Mucosa of gallbladder (tissue), 1 donor: ENCODE measurements at places on chromosomes 7 and 10. TPM values are rescaled to one million over a fixed set of nuclear protein-coding genes. Genes with fewer than 3 reads are reported as not detected.
A peak's percentile ranks its signal among the peaks of the same experiment; 100 is the strongest.

DNA sequence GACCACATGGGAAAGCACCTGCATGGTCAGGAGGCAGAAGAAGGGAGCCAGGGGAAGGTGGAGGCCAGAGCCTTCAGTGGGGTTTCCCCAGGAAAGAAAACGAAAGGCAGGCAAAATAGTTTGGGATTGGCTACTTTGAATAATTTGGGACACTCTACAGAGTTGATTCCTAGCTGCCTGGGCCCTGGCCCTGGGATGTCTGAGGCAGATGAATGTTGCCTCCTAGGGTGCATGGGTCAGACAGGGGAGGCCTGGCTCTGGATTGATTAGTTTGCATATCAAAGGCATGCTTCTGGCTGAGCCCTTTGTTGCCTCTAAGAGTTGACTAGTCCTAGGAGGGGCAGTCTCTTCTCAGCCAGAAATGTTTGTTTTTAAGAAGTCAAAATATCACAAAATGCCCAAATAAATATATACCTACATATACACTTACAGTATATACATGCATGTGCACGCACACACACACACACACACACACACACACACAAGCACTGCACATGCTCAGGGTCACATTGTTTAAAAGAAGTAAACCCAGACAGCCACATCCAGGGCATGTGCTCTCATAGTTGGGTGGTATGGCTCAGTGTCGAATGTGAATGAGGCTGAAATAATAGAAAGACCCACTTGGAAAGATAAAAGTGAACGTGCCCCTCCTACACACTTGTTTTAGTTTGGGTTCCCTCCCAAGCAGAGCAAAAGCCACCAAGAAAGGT, 184.2 kb downstream of the GPAM start:
- DNase-seq = no peak

The COL28A1 gene
- 5.1 TPM for total RNA-seq

DNA sequence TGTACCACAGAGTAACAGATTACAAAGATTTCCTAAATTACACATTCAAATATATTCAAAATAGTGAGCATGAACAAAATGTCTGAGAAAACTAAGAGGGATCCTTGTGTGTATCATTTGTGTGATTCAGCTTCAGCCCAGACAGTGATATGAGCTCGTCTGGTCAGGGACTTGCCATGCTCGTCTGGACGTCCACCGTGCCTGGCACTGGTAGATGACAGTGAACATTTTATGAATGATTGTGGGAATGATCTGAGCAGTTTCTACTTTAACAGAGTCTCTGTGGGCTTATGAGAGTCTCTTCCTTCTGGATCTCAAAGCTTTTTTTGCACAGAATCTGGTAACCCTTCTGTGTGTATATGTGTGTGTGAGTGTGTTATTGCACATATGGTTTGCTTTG, 34.2 kb upstream of the ANKRD2 start:
- DNase-seq = no peak

The APBB1IP gene
- total RNA-seq = 40.1 TPM

DNA sequence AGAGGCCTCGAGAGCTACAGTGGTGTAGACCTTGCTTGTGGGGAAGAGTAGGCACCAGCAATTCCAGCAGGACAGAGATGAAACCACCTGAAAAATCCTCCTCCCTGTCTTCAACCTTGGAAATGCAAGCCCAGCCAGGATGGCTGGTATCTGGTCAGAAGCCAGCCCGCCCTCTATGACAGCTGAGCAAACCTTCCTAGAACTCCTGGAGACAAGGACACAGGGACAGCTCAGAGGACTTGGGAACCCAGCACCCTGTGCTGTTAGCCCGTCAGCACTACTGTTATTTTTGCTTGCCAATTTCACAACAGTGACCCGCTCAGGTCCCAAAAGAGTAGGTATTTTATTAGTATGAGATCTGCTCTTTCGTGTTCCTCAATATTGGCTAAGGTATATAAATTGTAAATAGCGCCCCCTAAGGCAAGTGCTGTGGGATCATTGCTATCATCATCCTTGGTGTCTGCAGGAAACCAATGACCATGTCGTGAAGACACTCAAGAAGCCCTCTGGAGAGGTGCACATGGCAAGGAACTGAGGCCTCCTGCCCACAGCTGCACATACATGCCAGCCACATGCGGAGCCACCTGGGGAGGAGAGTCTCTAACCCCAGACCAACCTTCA, 156.5 kb upstream of the CHST15 start:
- no peak for DNase-seq

The IFIT1B gene
- total RNA-seq = not detected

The FAM25G gene
- not detected for total RNA-seq

DNA sequence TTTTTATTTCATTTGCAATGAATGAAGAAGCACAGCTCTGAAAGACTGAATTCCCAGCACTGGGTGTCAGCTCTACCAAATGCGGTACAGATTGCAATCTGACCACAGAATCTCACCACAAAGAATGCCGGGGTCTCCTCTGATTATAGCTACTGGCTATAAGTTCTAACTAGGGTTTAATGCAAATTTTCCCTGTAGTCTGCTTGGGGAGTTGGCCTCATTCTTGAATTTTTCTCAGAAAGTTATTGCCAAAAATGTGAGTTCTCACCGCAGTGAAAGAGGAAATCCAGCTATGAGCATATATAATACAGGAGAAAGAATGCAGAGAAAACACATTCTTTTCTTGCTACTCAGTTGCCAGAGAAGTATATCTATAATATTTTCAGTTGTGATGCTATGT, 1255.7 kb upstream of the LRRTM3 start:
- no peak for DNase-seq

- no peak for DNase-seq
These were observed 23.9 kb downstream of the SEM1 start for GRCh38 chr7:96685755-96686154.

DNA sequence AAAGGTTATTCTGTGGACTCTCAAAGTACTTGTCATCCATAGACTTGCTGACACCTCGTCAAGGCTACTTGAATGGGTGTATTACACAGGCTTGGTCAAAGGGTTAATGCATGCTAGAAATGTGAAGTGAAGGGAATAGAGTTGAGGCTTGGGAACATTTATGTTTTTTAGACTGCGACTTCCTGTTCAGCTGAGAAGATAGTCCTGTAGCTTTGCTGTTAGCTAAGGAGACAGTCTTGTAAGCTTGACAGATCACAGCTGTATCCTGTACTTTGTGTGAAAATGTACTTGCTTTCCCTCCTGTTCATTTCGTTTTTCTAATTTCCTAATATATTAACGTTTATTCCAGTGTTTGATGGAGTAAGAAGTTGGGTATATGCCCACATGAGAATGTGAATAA, 52.1 kb downstream of the ADD3 start:
- no peak for DNase-seq

The HMX3 gene
- total RNA-seq = 1.6 TPM

GRCh38 chr10:58873161-58873560, 303.3 kb upstream of the PHYHIPL start:
- DNase-seq = no peak

- DNase-seq = no peak
These were observed 109.0 kb upstream of the PRKCQ start for GRCh38 chr10:6689036-6689435.

The BMS1 gene
- total RNA-seq = 10.4 TPM

The ZNF277 gene
- total RNA-seq = 29.4 TPM

DNA sequence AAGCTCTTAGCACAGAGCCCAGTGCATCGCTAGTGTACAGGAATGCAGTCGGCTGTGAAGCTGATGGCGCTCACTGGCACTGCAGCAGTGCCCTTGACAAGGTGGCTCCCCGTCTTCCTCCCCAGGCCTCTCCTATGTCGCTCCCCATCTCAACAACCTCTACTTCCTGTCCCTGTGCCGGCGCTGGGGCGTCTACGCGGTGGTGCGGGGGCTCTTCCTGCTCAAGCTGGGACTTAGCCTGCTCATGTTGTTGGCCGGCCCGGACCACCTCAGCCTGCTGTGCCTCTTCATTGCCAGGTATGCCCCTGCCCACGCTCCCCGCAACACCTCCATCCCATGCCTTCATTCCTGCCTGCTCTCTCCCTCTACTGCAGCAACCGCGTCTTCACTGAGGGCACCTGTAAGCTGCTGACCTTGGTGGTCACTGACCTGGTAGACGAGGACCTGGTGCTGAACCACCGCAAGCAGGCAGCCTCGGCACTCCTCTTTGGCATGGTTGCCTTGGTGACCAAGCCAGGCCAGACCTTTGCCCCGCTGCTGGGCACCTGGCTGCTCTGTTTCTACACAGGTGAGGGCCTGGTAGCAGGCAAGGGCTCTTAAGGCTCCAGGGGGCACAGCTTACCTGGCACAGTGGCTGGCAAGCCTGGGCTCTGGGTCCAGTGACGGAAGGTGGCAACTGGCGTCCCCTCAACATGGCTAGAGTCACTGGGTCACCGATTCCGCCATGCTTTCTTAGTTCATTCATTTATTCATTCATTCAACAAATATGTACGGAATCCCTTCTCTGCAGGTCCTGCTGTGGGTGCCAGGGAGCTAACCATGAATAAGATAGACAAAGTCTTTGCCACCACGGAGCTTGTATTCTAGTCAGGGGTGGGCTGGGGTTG, 22.3 kb upstream of the C10orf95 start:
- DNase-seq = no peak

DNA sequence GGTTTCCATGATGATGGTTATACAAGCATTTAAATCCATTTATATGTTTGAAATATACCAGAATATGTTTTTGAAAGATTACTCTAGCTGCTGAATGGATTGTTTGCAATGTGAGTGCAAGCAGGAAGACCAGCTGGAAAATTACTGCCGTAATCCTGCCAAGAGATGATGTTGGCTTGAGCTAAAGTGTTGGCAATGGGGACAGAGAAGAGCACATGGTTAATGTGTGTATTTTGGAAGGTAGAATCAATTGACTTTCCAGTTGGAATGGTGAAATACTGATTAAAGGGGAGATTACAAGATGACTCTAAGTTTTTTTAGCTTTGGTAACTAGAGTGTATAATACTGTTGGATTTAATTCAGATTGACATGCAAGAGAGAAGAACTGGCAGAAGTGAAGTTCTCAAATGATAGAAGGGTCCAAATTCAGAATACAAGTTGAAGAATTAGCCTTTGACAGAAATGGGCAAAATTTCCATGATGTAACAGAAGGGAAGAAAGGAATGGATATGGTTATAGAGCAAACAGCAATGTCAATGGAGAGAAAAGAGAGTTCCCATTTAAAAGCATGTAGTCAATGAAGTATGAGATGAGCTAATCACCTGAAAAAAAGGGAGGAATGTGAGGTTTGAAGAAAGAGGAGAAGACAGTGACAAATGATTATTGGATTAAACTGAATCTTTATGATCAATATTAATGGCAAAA, 422.0 kb downstream of the CDC14C start:
- DNase-seq = no peak

- peak; percentile 65 for DNase-seq
These were observed 678.5 kb upstream of the ANKRD30A start for GRCh38 chr10:36446881-36447280.

- no peak for DNase-seq
These were observed 184.2 kb downstream of the KMT2E start for GRCh38 chr7:105198223-105198622.

- no peak for DNase-seq
These were observed 2.5 kb downstream of the PFKP start for GRCh38 chr10:3069876-3070275.

The BTBD16 gene
- 1.2 TPM for total RNA-seq

The CRYGN gene
- 0.43 TPM for total RNA-seq

DNA sequence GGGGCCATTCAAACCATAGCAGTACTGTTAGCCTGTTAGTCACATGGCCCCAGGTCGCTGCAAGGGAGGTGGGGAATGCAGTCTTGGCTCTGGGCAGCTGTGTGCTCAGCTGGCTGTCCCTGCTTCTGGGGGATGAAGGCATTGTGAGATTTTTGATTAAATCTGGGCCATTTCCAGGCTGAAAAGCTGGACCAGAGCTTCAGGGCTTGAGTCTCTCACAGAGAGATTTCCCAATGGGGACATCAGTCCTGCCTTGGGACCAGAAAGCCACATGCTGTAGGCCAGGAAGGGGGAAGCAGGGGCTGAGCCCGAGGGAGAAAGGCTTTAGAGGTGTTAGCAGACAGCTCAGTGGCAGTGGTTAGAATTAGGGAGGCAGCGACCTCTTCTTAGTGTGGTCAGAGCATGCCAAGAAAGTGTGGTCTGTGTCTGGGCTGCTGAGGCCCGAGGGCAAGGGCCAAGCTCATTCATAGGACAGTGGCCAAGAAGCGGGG, 33.6 kb downstream of the PALD1 start:
- DNase-seq = no peak

The ZNF736 gene
- 32.4 TPM for total RNA-seq

The PRPS1L1 gene
- total RNA-seq = not detected

DNA sequence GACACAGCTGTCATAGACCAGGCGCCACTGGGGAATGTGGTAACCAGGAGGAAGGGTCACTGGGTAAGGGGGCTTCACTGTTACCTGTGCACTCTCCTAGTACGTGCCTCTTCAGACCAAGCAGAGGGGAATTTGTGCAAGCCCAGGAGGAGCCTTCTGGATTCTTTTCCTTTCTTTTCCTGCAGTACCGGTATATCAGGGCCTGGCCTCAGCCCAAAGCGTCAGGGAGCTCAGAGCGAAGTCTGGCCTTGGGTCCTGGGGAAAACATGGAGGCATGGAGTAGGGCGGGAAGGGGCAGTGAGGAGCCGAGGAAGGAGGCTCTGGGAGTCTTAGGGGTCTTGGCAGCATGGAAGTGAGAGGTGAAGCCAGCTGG, 133.6 kb upstream of the GDF10 start:
- DNase-seq = no peak

DNA sequence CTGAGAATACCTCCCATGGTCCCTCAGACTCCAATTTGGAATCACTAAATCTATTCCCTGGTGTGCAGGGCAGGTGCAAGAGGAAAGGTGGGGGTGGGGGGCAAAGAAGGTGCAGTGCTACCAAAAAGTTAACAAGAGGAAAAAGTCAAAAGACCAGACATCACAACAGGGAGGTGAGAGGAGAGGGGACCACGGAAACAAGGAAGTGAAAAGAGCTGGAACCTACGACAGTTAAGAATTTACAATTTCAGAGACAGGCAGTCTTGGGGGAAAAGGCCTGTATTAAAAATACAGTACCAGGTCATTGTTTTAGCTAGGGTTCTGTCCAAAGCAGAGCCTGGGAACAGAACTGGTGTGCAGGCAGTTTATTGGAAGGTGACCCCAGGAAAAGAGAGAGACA, 14.6 kb downstream of the ITGB1 start:
- DNase-seq = no peak

The SPDYE2 gene
- not detected for total RNA-seq

DNA sequence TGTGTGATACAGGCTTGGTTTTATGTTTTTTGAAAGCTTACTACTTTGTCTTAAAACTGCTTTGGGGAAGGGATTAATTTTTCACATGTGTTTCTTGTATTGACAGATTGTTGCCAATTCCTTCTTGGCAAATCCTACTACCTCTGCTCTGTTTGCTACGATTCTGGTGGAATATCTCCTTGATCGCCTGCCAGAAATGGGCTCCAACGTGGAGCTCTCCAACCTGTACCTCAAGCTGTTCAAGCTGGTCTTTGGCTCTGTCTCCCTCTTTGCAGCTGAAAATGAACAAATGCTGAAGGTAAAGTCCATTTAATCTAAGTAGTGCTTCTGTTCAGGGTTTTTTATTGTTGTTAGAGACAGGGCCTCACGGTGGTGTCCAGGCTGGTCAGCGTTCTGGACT, 33.6 kb downstream of the TRRAP start:
- no peak for DNase-seq

DNA sequence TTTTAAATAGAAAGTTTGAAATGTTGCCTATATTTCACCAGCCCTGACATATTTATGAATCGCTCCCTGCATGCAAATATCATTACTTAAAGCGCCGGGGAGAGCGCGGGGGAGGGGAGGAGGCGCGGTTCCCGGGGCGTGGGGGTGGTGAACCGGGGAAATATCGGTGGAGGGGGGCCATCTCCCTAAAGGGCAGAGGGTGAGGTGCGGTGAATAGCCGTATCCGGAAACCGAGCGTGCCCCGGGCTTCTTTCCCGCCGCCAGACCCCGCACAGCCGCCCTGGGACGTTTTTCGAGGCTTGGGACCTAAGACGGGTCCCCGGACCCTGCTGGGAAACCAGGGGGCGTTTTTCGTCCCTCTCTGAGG, 6.9 kb upstream of the ZNF503 start:
- no peak for DNase-seq
